ENCODE measurements at places on chromosomes 12 and 14.

GRCh38 chr12:130932061-130932930, 21.4 kb upstream of the ADGRD1 start:
- DNase-seq: no peak

GRCh38 chr12:3364661-3365462, 126.1 kb upstream of the PRMT8 start:
- no peak for DNase-seq

GRCh38 chr14:26190646-26191045, 407.2 kb downstream of the NOVA1 start:
- DNase-seq: no peak

- DNase-seq: no peak
Measured at GRCh38 chr12:69720750-69721149, 17.9 kb upstream of the RAB3IP start.

DNA sequence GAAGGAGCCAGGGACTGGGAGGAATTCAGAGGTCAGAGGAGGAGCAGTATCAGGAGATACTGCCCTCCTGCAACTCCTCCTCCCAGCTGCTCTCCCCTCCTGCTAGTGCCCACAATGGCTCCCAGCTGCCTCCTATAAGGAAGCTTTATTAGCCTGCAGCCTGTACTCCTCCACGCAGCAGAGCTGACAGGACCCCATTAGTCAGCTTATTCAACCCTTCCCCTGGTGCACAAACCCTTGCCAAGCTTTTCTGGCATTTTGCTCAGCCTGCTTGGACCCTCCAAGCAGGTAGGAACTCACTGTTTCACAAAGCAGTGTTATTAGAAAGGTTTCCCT, 6.9 kb upstream of the AQP2 start:
- no peak for DNase-seq

- DNase-seq: no peak
Measured at GRCh38 chr14:22180045-22180444, 409.0 kb downstream of the DAD1 start.

DNA sequence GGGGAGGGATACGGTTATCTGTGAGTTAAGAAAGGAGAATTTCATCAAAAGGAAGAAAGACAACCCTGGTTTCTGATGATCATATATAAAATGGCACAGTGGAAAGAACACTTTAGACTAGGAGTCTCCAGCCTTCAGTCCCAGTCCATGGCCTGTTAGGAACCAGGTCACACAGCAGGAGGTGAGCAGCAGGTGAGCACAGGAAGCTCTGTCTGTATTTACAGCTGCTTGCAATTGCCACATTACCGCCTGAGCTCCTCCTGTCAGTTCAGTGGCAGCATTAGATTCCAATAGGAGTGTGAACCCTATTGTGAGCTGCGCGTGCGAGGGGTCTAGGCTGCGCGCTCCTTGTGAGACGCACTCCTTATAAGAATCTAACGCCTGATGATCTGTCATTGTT, 137.9 kb downstream of the BTG1 start:
- no peak for DNase-seq

GRCh38 chr12:45909041-45909713, 81.2 kb downstream of the SCAF11 start:
- DNase-seq: no peak

GRCh38 chr14:76509311-76509710, 133.4 kb downstream of the ESRRB start:
- no peak for DNase-seq

GRCh38 chr12:62517887-62518286, 51.3 kb downstream of the MON2 start:
- no peak for DNase-seq

DNA sequence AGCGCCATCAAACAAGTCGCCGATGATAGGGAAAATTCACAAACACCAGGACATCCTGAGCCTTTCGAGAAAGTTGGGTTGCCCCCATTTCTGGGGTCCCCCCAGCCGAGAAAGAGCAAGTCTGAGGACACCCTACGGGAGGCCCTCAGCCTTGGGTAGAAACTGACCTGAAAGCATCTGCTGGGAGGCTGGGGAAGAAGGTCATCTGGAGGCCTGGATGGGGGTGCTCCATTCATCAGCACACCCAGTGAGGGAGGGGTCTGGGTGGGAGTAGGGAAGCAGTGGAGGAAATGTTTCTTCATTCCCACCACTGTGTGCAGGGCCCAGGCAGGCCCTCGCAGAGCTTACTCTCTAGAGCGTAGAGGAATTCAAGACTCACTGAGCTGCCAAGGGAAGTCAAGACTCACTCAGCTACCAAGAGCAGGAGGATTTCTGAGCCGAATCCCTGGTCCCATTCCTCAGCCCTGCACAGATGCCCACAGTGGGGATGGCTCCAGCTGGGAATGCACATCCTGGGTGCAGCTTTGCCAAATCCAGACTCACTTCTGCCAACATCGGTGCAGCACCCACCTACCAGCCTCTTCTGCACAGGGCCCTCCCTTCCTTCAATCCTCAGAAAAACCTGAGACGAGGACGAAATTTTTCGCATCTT, 38.1 kb downstream of the DIO3 start:
- no peak for DNase-seq

DNA sequence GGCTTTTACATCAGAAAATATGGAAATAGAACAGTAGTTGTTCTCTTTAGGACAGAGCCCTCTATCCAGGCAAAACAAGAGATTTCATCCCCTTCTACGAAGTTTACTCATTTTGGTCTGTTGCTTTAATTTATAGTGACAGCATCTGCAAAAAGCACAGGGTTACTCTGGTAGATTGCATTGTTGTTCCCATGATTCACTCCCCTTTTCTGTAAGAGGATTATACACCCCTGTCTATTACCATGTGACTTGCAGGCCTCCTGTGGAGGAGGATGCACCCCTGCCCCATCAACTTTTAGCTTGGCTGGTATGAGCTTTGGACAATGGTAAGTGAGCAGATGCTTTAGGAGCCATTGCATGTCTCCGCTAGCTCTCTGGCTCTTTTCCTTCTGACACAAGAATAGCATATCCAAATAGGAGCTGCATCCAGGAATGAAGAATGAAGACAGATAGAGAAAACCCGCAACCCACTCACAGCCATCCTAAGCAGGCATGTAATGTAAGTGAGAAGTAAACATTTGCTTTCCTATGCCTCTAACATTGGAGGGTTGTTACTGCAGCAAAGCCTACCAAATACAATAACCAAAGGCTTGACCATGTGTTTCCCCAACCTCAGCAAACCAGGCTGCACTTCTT, 304.2 kb downstream of the AKAP6 start:
- DNase-seq: no peak

- no peak for DNase-seq
Measured at GRCh38 chr12:132075026-132075713, 68.9 kb downstream of the DDX51 start.

GRCh38 chr14:33812181-33812580, 138.7 kb downstream of the EGLN3 start:
- DNase-seq: no peak

- no peak for DNase-seq
Measured at GRCh38 chr12:104458694-104459367, 2.1 kb downstream of the CHST11 start.

DNA sequence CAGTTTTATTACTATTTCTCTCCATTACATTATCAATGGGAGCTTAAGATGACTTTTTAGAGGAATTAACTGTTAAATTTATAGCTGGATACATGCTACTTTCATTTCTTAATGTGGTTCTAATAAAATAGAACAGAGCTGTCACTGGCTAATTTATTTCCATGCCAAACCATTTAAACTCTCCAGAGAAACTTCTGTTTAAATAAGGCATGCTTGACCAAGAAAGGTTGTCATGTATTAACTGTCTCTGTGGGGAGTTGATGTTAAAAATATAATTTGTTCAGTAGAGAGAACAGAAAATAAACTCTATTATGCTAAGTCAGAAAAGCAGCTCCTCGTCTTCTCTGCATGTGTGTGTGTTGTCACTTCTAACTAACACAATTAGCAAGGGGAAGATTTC, 447.4 kb downstream of the SLC16A7 start:
- no peak for DNase-seq

DNA sequence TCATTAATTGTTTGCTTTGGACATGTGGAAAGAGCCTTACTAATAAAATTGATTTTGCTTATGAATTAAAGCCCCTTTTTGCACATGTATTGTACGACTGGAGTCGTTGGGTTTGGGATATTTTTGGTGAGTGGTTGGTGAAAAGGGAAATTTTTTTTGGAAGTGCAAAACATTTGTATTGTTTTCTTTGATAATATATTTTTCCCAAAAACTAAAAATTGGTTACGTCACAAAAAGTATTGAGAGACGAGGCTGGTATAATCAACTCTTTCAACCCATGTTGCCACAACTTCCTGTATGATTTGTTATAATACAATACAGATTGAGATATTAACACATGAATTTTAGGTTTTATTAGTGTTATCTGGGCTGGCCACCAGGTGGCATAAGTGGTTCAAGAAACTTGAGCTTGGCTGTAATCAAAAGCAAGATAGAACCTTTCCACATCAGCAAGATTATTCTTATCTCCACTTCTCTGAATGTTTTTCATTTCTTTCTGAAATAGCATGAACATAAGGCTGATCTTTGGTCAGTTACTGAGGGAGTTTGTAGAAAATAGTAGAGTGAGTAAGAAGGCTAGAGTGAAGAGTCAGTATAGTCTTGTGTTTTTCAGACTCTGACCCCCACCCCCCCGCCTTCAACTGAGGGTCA, 8.7 kb downstream of the NGDN start:
- peak; percentile 55 for DNase-seq

All from midbrain (tissue), 1 donor.